Ascending aorta (tissue), 2 donors: ENCODE measurements at places on chromosomes 12 and 14. TPM values are rescaled to one million over a fixed set of nuclear protein-coding genes. Genes with fewer than 3 reads are reported as not detected.

DNA sequence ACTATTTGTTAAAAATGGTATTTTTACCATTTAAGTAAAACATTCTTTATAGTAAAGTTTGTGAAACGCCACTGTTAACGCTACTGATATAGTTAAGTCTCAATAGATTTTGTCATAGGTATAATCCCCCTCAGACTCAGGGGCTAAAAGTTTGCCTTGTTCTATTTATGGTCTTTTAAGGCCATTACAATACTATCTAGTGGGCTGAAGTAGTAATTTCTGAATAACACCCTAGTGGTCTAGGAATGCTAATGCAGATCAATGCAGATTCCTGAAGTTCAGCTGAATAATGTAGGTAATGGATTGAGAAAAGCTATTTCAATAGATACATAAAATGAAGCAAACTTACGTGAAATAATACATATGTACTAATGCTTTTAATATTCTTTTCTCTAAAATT lies 989.3 kb upstream of the NOVA1 start:
- DNase-seq = no peak

RBP5 gene
- 0.96 TPM for total RNA-seq

DNA sequence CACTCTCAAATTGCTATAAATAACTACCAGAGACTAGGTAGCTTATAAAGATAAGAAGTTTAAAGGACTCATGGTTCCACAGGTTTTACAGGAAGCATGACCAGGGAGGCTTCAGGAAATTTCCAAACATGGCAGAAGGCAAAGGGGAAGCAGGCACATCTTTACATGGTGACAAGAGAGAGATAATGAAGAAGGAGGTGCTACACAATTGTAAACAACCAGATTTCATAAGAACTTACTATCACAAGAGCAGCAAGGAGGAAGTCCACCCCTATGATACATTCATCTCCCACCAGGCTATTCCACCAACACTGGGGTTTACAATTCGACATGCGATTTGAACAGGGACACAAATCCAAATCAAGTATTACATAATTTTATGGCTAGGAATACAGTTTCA lies 257.7 kb downstream of the BTG1 start:
- no peak for DNase-seq

POU6F1 gene
- total RNA-seq = 24.7 TPM

- DNase-seq = no peak
Observed at GRCh38 chr12:103677341-103677740, 90.3 kb downstream of the STAB2 start.

GRCh38 chr12:66188584-66189485 lies at the start of gene IRAK3:
IRAK3 (plus strand) TSS chr12:66189214; CDS start chr12:66189300, 86 bp downstream.
- peak; percentile 65 for DNase-seq

- no peak for DNase-seq
Observed at GRCh38 chr12:51887476-51888315, at the start of gene ANKRD33. ANKRD33 (plus strand) TSS chr12:51888103; CDS start chr12:51888187, 84 bp downstream.

GRCh38 chr14:88831284-88831683 lies 6.8 kb downstream of the TTC8 start:
- DNase-seq = no peak
